Stimulated activated naive CD4-positive, alpha-beta T cell (primary cell): ENCODE measurements at places on chromosomes 5 and 9.

- DNase-seq, result no peak
These were observed 43.6 kb downstream of the CCDC192 start for GRCh38 chr5:127746756-127747155.

DNA sequence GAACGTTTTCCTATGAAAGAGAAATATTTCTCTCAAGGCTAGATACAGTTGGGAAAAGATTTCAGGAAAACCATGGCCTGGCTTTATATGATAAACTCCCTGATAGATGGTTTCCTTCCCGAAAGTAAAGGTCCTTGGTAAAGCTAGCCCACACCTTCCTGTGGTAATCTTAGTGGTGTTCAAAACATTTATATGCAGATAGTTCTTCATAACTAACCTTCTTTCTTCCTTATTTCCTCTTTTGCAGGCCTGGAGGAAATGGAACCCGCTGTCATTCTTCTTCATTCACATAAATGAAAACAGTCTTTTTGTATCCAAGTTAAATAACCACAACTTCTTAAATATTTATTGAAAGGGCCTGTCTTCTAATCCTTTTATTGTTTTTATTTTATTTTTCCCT lies 474.0 kb upstream of the ACTBL2 start:
- DNase-seq, result no peak

- no peak for DNase-seq
These were observed 117.5 kb downstream of the MACIR start for GRCh38 chr5:103375863-103376591.

DNA sequence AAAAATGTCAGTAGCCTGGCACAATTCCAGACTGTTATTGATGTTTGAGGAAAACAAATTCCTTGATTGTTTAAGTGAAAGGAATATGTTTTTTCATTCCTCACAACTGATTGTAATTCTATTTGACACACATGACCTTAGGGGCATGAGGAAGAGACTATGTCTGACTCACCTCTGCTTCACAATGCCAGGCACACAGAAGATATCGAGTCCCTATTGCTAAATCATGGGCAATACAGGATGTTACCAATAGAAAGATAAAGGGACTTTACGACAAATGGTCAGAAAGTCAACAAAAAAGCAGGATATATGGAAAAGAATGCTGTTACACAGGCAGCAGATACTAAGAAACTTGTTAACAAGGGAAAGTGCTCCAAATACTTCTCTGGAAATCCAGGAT lies 1903.5 kb downstream of the EFNA5 start:
- DNase-seq, result no peak

- DNase-seq, result no peak
These were observed 7.8 kb upstream of the RXRA start for GRCh38 chr9:134318481-134318891.

GRCh38 chr9:137429974-137430722 lies 7.0 kb downstream of the NOXA1 start:
- no peak for DNase-seq

GRCh38 chr9:114735704-114736103 lies 53.7 kb upstream of the TEX48 start:
- DNase-seq, result no peak

DNA sequence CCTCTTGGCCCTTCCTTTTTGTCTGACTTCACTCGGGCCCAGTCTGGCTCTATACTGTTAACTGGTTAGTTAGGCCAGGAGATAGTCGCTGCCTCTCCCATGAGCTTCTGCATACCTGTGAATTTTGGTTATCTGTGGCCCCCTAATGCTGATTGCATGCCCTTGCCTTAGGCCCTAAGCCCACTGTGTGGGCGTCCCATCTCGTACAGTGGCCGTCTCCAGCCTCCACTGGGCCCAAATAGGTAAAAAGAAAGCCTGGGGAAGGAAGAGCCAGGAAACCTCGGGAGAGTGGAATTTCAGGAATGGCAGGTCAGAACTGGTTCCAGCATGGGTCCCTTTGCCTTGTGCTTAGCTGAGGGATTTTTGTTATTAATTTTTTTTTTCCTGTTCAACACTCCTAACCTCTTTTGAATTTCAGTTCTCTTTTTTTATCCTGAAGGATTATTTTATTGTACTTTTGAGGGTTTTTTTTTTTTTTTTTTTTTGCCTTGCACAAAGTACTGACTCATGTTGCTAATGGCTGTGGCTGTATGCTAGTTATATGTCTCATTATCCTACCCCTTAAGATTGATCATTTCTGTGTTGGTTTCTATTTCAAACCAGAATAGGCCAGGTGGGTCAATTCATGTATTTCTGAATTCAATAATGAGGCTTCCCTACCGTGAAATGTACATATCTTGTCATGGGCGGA lies 3.4 kb downstream of the PRRC2B start:
- no peak for DNase-seq

- DNase-seq, result no peak
These were observed 6.6 kb downstream of the PDZD2 start for GRCh38 chr5:31645420-31646081.

DNA sequence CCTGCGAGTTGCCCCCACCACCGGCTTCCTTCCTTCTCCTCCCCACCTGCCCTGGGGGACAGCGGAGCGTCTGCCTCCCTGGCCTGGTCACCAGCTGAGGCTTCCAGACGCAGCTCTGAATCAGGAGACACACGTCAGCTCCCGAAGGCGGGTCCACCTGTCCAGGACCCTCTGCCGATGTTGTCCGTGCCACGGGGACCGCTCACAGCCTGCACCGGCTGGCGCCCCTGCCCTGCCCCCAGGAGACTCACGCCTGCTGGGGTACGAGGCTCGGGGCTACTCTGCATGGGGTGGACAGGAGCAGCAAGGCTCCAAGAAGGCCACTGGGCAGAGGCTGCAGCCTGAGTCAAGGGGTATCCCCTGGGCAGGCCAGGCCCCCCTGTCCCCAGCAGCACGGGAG lies 1.9 kb upstream of the CCDC187 start:
- DNase-seq, result no peak

GRCh38 chr5:154356020-154356655 lies 89.7 kb upstream of the SAP30L start:
- DNase-seq, result no peak

GRCh38 chr5:133225671-133226152 lies 173.9 kb downstream of the HSPA4 start:
- DNase-seq, result no peak

GRCh38 chr5:135482381-135482933 lies 30.3 kb upstream of the TIFAB start:
- DNase-seq, result no peak

GRCh38 chr9:109437286-109437685 lies 60.8 kb downstream of the PTPN3 start:
- no peak for DNase-seq

DNA sequence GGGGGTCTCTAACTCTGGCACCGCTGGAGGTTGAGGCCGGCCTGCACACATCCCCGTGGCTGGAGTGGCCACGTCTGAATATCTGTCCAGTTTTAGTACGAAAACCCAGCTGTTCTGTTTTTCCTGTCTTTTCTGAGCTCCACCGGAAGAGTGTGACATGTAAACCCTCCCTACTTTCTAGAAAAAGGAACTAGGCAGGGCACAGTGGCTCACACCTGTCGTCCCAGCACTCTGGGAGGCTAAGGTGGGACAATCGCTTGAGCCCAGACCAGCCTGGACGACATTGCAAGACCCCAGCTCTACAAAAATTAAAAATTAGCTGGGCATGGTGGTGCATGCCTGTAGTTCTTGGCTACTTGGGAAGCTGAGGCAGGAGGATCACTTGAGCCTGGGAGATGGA lies 8.2 kb upstream of the PHYKPL start:
- no peak for DNase-seq

DNA sequence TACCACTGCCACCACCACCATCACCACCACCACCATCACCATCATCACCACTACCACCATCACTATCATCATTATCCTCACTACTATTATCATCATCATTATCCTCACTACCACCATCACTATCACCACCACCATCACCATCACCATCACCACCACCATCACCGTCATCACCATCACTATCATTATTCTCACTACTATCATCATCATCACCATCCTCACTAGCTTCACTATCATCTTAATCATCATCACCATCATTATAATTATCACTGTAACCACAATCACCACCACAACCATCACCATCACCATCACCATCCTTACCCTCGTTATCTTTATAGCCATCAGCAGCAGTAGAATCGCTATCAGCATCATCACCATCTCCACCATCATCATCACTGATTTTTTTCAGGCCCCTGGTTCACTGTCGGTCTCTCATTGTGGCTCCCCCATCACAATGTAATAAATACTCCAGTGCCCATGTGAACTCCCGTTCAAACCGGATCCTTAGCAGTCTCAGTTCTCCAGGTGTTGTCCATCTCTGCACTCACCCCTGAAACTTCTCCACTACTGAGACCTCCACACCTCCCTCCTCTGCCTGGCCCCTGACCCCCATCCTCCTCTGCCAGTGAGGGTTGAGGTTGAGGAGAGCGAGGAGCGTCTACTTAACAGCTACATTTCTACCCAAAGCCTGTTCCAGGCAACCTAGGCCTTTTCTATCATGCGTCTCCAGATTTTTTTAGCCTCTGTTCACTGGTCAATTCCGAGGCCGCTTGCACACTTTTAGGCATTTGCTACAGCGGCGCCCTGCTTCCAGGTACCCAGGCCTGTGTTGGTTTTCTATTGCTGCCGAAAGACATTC lies 238.2 kb downstream of the PBX3 start:
- no peak for DNase-seq

GRCh38 chr5:32225445-32225844 lies 51.3 kb upstream of the GOLPH3 start:
- DNase-seq, result no peak

DNA sequence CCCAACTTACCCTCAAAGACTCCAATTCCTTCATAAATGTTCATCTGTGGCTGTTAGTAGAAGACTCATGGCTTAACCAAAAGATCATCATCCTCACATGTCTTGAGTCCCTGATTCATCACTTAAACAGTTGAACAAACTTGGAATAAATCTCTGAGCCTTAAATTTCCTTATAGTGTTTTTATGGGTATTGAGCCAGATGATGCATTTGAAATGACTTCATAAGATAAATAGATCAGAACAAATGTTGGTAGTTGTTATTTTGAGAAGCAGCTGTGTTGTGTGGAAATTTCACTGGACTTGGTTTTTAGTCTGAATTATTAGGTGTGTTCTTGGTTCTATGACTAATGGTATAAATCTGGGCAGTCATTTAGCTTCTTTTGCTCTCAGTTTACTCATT lies 236.2 kb downstream of the NNT start:
- no peak for DNase-seq

DNA sequence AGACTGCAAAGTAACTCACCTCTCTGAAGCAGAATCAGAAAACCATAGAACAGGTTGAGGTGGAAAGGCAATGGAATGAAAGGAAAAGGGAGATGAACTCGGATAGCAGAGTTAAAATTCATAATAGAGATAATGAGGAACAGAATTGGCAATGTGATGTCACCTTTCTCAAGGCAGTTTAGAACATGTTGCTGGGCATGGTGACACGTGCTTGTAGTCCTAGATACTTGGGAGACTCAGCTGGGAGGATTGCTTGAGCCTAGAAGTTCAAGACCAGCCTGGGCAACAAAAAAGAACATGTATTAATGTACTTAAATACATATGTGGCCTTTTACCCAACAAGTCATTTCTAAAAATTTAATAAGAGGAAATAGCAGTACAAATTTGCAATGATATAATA lies 81.6 kb upstream of the MIER3 start:
- DNase-seq, result no peak

GRCh38 chr9:138040446-138041430 lies 163.2 kb downstream of the CACNA1B start:
- no peak for DNase-seq

DNA sequence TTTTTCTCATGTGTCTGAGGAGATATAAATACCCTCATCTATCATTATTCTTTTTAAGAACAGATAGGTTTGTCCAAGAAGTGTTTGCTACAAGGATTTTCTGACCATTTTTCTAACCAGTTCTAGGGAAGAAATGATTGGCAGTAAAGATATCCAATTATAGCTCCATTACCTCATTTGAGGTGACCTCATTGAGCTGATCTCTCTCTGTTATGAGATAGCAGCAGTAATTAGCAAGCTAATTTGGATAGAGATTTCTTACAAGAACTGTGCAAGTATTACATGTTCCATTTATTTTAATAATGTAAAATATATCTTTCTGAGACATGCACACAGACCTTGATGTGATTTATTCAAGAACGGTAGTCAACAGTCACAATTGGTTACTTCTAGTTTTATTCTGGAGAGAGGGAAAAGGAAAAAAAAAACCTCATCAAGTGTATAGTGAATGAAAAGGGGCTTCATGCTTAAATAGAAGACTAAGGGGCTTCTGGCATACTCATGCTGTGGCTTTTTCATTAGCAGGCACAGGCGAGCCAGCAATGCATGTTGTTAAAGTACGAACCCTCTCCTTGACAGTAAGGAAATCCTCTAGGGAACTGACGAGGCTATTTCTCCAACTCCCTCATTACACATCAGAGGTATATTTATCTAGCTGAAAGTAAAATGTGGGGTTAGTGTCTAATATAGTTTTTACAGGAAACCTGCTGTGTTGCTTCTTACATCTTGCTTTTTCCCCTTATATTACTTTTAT lies 127.3 kb downstream of the NUDT12 start:
- no peak for DNase-seq

DNA sequence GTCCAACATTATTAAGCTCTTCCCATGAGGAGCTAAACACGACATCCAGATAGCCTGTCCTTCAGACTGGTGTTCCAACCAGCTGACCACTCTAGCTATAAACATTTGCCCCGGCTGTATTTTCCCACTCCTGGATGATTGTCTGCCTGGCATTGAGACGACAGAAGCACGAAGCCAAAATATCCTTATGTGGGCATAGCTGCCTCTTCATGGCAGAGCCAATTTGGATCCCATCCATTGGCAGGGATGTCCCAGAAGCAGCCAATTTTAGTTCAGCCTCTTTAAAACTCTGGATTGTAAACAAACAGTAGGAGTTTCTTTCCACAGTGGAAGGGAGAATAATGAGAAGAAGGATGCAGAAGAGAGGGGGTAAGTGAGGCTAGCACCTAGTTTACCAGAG lies 507.6 kb downstream of the CETN3 start:
- no peak for DNase-seq

- no peak for DNase-seq
These were observed 246.8 kb upstream of the TUT7 start for GRCh38 chr9:86600977-86601376.

- no peak for DNase-seq
These were observed 46.7 kb downstream of the UBAP2 start for GRCh38 chr9:34001951-34002350.
